ENCODE measurements at places on chromosomes 7 and 10.

DNA sequence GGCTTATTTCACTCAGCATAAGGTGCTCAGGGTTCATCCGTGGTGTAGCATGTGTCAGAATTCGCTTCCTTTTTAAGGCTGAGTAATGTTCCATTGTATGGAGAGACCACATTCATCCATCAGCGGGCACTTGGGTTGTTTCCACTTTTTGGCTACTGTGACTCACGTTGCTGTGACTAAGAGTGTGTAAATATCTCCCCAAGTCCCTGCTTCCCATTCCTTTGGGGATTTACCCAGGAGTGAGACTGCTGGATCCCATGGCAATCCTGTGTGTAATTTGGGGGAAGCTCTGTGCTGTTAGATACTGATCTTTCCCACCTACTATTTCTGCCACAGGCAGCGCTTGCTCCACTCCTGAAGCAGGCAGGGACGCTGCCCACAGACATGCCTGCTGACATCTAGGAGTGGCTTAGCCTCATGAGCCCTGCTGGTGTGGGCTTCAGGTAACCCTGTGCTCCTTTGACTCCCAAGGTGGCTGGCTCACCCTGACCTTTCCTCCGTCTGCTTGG, 346.0 kb downstream of the FRMD4A start:
- DNase-seq, result no peak

DNA sequence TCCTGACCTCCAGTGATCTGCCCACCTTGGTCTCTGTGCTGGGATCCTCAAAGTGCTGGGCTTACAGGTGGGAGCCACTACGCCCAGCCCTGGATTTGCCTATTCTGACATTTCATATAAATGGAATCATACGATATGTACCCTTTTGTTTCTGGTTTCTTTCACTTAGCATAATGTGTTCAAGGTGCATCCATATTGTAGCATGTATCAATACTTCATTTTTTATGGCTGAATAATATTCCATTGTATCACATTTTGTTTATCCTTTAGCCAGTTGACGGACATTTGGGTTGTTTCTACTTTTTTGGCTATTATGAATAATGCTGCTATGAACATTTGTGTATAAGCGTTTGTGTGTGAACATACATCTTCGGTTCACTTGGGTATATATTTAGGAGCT, 4.8 kb upstream of the HILPDA start:
- DNase-seq, result no peak

- no peak for DNase-seq
Observed at GRCh38 chr10:78866731-78867554, 201.8 kb upstream of the ZMIZ1 start.

- DNase-seq, result no peak
Observed at GRCh38 chr7:154571772-154572171, 431.2 kb downstream of the PAXIP1 start.

DNA sequence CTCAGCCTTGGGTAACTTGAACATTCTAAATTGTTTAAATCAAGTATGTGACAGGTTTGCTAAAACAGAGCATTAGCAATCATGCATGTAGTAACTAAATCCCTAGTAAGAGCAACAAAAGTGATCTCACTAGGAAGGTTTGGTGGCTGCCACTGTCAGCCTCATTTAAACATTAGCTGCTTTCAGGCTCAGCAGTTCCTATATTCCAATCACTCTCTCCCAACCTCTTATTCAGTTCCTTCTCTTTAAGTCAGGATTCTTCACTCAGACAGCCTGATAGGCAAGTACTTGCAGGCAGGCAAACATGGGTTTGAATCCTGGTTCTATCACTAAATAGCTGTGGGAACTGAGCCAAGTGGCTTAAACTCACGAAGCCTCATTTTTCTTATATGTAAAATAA, 3.6 kb downstream of the CREB3L2 start:
- no peak for DNase-seq

DNA sequence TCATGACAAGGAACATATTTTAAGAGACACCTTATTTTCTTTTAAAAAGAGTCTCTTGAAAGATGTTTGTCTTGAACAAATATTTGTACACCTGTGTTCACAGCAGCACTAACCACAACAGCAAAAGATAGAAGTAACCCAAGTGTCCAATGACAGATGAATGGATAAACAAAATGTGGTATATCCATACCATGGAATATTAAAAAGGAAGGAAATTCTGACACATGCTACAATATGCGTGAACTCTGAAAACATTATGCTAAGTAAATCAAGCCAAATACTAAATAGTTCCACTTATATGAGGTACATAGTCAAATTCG, 17.8 kb downstream of the SGMS1 start:
- no peak for DNase-seq

DNA sequence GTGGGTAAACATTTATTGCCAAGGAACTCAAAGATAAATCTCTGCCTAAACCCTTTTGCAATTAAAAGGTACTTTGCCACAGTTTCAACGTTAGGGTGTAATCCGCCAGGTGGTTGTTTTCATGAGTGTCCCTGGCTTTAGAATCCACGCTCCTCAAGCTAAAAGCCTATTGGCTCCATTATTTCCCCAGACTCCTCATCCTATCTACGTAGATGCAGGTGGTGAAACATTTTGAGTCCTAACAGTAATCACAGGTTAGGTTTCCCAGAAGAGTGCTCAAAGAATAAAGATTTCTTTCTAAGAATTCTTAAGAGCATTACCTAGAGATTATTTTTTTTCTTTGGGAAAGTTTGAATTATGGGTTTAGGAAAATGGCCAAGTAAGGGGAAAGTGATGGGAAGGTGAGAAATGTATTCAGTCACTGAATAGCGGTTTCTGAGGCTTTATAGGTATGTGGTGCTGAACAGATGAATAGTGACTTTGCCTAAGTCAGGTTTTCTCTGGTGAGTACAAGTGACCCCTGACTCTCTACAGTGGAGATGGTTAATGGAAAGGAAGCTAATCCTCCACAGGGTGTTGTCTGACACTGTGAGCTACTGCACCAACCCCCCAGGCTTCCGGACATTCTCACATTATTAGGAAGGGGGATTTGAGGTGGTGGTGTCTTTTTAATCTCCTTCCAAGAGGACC, 60.2 kb downstream of the NRP1 start:
- DNase-seq, result no peak

GRCh38 chr10:132415956-132416355, 19.0 kb downstream of the PWWP2B start:
- no peak for DNase-seq

DNA sequence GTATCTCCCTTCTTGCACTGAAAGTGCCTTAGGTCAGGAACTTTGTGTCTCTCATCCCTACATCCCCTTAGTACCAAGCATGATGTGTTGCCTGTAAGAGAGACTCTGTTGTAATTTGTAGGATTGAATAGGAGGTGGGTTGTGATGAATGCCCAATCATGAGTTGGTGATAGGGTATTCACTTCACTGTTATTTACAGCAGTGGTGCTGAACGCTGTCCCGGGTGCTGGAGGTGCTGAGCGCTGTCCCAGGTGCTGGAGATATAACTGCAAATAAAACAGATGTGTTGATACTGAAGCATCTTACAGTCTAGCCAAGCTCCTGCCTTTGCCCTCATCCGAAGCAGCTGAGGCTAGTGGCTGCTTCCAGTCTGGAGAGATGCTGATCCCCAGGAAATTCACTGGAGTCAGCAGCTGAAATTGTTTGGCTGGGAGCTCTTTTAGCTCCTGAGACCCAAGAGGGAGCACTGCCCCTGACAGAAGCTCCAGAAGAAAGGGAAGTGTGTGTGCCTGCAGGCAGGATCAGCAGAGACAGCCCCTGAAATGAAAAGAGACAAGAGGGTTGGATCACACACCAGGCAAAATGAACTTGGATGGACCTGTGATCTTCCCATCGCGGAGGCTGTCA, 183.4 kb downstream of the SORCS3 start:
- DNase-seq, result no peak

DNA sequence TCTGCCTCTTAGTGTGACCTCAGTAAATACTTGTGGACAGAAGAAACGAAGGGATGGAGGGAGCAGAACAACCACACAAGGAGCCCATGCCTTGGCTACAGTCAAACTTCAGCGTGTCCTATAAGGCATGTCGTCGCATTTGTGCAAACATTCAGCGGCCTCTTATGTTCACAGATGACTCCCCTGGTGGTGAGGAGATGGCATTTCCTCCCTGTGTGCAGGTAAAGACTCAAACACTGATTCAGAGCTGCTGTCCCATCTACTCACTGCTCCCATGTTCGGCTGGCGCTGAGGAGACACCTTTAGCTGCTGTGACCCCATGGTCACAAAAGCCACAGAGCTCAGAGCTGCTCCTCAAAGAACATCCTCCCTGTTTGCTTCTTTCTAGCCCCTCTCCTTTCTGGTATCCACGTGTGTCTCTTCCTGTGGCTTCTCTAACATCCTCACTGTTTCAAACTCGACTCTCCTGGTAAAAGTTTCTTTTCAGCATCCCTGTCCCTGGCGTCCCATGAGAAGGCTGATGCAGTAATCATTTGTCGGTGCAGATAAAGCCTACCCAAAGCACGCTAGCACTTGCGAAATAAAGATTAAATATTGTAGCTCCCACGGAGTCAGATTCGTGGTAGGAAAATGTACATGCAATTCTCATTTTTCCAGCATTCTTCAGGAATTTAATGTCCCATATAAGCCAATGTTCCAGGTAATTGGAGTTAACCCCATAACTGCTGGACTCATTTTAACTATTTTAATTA, 124.9 kb upstream of the NEBL start:
- no peak for DNase-seq

DNA sequence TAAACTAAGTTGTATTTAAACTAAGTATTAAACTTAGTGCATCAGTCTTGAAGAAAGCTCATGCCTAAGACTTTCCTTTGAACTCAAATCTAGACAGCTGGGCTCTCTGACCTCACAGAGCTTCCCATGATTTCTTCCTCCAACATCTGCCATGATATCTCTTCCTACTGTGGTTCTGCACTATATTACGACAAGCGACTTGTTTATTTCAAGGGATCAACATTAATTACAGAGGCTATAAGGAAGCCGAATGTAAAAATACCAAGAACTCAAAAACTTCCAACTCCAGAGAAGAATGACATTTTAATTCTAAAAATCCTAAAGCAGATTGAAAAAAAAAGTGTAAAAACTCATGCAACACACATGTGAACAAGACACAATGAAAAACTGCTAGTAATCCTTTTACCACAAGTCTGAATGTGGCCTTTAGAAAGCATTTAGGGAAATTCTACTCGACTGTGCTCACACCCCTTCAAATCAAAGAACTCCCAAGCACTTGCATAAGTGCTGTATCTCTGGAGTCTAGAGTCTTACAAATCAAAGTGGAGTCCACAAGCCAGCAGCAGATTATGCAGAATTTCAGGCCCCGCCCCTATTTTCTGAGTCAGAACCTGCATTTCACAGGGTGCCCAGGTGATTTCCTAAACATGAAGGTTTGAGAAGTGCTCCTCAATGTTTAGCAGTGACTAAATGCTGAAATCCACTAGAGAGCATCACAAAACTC, 22.7 kb upstream of the WASHC2A start:
- DNase-seq, result no peak

DNA sequence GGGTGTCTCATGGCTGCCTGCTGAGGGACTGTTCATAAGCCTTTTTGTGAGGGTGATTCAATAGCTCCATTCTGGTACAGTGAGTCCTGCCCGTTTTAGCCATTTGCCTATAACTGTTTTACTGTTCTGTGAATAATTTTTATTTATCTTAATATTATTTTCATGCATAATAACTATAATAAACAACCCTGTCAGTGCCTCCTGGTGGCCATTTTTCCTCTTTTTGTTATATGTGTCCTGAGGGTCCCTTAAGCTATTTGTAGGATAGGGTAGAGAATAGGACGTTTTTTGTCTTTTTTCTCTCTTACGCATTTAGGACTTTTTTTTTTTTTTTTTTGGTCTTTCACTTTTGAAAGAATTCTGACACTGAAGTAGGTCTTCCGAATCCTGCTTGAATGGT, 2.9 kb downstream of the C1QL3 start:
- DNase-seq, result no peak

DNA sequence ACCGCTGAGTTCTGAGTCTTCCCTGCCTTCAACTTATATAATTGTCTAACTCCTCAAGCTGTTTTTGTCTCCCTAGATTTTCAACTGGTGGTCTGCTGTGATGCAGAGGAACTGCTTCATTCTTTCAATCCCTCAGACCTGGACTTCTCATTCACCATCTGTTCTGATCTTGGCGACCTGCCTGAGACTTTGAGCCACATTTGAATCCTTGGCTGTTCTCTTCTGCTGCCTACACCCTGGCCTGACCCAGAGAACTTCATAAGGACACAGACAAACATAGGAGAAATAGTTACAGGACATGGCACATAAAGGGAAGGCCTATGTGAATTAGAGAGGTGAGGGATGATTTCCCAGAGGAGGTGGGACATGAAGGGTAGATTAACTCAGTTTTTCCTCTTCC, 326.7 kb downstream of the PTEN start:
- DNase-seq, result no peak

Measured in stimulated activated CD8-positive, alpha-beta memory T cell treated with anti-CD3 and anti-CD28 coated beads, Interleukin-4, amount 100 ng/mL, for 4 hours (primary cell).